Cortex of kidney (tissue), 1 donor: ENCODE measurements at places on chromosomes 2 and 18.

- DNase-seq: no peak
Observed at GRCh38 chr2:3076848-3077642, 300.6 kb downstream of the EIPR1 start.

DNA sequence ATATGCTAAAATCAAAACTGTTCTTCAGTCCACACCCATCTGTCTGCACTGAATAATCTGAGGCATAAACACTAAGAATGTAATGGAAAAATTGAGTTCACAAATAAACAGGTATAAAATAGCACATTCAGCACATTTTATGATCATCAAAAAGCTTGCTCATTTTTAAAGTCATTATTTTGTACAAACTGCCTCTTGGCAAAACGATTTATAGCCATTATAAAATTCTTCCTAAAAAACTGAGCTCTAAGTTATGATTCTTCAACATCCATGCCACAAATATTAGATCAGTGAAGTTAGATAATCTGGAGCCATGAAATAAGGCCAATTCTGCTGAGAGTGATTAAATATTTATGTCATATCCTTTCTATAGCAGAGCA is 233.5 kb downstream of the DYM start:
- no peak for DNase-seq

DNA sequence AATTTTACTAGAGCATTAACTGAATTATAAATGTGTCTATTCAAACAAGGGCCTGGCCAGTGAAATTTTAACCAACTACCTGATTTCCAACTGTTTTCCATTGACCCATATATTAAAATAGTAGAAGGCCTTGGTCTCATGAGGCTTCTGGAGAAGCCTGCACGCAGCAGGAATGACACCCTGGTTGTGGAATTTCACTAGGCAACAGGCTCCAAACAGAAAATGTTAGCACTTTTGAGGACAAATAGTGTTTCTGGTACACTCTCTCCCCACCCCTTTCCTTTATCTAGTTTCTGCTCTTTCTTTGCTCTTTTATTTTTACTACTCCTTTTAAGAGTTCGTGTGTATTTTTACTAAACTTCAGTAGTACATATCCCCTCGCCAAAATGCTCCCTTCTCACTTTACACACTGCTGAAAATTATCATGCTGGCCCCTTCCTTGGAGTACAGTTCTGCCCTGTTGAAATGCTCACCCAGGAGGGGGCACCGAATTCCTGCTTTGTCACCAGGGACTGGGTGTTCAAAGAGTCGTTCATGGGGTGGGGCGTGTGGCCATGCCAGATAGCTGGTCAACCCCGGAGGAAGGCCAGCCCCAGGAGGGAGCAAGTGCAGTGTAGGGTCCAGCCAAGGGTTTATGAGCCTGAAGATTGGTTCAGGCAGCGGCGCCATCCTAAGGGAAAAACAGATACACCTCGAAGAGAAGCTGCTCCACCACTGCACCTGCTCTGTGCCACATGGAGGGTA is 22.1 kb upstream of the COL6A3 start:
- no peak for DNase-seq

GRCh38 chr2:7692657-7693161 is 775.5 kb downstream of the RNF144A start:
- DNase-seq: no peak

- DNase-seq: no peak
Observed at GRCh38 chr2:170813611-170814532, 2.8 kb upstream of the GAD1 start.

DNA sequence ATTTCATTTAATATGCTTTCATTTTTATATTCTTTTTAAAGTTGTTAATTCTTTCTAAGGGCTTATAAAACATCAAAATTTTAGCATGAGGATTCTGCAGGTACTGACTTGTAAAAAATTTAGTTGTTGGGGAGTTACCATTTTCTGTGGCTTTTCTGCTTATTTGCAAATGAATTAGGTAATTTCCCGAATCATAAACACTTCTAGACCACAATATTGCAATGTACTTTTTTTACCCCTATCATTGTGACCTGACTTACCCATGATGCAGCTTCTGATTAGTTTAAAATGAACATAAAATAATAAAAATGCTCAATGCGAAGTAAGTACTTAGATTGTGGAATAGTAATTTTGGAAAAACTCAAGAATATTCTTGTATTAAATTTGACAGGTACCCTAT is 11.4 kb downstream of the ARL6IP6 start:
- DNase-seq: no peak

DNA sequence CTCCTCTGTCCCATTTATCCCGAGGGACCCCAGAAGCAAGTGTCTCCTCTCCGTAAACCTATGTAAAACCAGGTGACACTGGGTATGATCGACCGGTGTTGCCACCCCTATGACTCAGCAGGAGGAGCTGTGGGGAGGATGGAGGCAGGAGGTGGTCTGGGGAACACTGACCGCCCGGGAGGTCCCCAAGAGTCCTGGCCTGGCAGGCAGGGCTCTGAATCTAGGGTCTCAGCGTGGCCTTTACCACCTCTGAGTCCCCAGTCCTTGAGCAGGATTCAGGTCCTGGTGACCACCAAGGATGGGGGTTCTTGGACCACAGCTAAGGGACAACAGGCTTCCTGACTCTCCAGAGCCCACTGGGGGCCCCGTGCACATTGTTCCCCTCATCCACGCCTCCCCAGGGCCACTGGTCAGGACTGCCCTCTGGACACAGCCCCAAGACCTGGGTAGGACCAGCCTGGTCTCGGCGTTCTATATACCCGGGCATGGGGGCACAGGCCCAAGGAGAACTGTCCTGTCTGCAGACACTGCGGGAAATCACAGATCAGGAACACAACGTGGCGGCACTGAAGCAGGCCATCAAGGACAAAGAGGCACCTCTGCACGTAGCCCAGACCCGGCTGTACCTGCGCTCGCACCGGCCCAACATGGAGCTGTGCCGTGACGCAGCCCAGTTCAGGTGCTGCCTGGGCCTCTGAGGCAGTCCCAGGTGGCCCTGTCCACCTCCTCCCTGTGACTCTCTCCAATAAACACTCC is 4.0 kb downstream of the TEKT4 start:
- no peak for DNase-seq

DNA sequence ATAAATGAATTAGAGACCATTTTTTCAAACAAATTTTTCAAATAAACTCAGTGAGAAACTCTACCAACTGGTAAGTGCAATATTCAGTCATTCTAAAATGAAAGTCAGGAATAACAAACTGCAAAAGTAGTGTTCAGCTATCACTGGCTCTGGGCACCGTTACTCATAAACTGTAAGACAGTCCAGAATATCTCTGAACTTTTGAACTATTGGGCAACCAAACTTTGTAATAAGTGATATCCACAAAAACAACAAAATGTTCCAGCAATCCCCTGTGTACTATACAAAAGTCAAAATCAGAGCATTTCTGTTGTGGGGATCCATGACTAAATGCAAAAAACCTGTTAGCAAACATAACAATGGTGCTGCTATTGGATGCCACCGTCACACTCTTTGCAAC is 56.3 kb downstream of the SLC25A12 start:
- DNase-seq: no peak

DNA sequence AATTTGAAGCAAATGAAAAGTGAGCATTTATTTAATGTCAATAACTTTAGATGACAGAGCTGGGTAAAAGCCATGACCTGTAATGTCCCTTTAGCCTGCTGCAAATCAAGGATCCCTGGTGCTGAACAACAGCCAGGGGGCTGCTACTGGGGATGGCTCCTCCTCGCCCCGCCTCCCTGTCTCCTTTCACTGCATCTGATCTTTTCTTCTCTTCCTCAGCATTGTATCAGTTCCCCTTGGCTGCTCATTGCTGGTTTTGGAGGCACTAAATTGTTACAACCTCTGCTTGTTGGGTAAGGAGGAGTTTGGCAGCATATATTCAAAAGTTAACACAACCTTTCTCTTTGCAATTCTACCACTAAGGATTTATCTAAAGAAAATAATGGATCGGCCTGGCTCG is 236.3 kb upstream of the ID2 start:
- DNase-seq: no peak

DNA sequence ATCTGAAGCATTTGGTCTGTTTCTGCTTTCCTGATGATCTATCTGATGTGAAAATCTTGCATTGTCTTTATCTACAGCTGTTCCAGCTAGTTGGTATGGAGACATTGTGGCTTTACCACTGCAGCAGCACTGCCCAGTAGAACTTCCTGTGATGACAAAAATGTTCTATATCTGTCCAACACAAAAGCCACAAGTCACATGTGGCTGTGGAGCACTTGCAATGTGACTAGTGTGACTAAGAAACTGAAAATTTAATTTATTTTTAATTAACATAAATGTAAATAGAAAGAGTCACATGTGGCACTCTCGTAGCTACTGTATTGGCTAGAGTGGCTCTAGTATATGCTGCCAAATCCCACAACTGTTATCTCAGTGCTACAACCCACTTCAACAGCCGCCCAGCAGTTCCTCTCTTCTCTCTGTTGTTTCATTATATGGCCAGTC is 425.7 kb downstream of the SETBP1 start:
- DNase-seq: no peak
